NCI-H524 treated with DMSO at 0.1 percent for 48 hours (cell line): ENCODE measurements at places on chromosomes 2 and 18.

DNA sequence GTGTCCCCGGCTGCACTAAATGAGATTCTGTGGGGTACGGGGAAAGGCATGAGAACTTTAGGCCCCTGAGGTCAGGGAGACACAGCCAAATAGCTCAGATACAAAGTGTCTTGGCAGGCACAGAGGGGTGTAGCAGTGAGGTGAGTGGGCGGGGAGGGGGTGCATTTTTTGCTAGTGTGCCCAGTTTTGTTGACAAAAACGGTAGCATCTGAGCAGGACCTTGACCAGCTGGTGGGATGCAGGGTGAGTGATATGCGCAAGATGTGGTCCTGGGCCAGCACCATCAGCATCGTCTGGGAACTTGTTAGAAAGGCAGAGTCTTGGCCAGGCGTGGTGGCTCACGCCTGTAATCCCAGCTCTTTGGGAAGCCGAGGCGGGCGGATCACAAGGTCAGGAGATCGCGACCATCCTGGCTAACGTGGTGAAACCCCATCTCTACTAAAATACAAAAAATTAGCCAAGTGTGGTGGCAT, 127.3 kb upstream of the LGALSL start:
- no peak for DNase-seq

GRCh38 chr2:7098816-7099215, 181.6 kb downstream of the RNF144A start:
- DNase-seq = no peak

DNA sequence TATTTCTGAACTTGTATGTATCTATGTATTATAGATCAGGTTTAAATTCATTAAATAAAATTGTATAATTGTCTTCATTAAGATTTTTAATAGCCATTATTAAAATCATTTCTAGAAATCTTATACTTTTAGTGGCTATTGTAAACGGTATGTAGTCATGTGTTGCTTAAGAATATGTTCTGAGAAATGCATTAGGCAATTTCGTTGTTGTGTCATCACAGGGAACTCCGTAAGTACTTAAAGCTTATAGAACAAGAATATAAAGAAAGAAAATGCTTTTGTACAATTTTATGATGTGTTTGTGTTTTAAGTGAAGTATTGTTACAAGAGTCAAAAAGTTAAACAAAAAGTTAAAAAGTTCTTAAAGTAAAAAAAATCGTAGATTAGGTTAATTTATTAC, 765.8 kb downstream of the METTL4 start:
- no peak for DNase-seq

GRCh38 chr2:109256111-109256510, 127.1 kb downstream of the SH3RF3 start:
- no peak for DNase-seq
